ENCODE measurements at places on chromosomes 12 and 14.

GRCh38 chr14:22221508-22221907, 367.5 kb downstream of the DAD1 start:
- DNase-seq, result no peak

DNA sequence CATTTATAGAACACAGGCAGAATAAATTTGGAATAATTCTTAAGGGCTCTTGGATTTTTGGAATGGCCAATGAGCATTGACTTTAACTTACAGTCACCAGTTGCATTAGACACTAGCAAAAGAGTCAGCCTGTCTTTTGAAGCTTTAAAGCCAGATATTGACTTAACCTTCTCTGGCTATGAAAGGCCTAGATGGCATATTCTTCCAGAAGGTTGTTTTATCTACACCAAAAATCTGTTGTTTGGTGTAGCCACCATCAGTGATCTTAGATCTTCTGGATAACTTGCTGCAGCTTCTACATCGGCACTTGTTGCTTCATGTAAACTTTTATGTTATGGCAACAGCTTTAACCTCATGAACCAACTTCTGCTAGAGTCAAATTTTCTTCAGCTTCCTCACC, 10.4 kb downstream of the PCNX1 start:
- DNase-seq, result no peak

DNA sequence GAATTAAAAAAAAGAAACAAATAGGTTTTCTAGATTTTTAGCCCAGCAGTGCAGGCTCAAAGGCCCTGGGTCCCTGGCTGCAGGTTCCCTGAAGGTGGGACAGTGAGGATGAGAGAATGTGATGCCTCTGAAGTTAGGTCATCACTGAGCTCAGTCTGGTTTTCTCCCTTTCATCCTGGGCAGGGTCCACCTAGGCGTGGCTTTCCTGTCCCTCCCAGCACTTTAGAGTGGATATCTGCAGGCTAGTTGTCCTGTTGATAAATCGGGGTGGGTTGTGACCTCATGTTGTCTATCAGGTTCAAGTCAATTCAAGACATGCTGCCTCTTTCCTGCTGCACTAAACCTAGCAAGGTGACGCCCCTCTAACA, 60.9 kb downstream of the MAP1LC3B2 start:
- no peak for DNase-seq

GRCh38 chr14:28121512-28122297, 644.9 kb upstream of the FOXG1 start:
- no peak for DNase-seq

GRCh38 chr14:56452940-56453339, 126.7 kb upstream of the TMEM260 start:
- DNase-seq, result no peak

DNA sequence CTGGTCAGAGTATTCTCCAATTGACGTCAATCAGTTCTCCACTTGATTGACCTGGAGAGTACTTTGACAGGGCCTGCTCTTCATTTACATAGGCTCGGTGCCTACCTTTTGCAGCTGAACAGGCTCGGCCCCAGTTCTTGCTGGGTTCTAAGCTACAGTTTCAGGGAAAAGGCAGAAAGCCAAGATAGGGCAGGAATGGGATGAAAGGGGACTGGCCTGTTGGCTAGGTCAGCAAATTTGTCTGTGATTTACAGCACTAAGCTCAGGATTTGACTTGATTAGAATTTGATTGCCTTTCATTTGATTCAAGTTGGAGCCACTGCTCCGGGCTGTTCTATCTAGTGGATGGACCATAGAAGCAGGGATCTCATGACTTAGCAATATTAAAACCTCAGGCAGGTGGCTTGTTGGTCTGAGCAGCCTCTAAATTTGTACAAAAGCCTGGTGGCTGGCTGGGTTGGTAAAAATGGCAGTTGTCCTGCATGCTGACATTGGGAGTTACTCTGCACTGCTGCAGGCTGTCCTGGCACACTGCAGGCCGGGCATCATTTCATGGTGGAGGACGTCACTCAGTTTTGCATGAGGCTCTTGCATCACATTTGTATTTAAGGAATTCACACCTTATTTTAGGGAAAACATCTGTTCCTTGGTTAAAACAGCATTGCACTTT, 71.8 kb downstream of the BICD1 start:
- DNase-seq, result no peak

DNA sequence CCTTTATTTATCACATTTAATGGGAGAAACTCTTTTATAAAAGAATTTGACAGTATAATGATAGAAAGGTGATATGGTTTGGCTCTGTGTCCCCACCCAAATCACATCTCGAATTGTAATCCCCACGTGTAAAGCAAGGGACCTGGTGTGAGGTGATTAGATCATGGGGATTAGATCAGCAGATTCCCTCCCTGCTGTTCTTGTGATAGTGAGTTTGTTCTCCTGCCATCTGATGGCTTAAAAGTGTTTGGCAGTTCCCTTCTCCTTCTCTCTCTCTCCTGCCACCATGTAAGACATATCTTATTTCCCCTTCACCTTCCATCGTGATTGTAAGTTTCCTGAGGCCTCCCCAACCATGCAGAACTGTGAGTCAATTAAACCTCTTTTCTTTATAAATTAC, 1110.3 kb downstream of the FLRT2 start:
- no peak for DNase-seq
